Testis (tissue), 5 donors: ENCODE measurements at places on chromosomes 13 and 19. TPM values are rescaled to one million over a fixed set of nuclear protein-coding genes. Genes with fewer than 3 reads are reported as not detected.

PRKCG gene
- total RNA-seq: 3.7 TPM

ZNF229 gene
- 5.8 TPM for total RNA-seq

- peak; percentile 70 for DNase-seq
These were observed 5.0 kb downstream of the MVB12A start for GRCh38 chr19:17424743-17425365.

GRCh38 chr19:15656467-15656866 is 15.8 kb downstream of the CYP4F3 start:
- no peak for DNase-seq

DNA sequence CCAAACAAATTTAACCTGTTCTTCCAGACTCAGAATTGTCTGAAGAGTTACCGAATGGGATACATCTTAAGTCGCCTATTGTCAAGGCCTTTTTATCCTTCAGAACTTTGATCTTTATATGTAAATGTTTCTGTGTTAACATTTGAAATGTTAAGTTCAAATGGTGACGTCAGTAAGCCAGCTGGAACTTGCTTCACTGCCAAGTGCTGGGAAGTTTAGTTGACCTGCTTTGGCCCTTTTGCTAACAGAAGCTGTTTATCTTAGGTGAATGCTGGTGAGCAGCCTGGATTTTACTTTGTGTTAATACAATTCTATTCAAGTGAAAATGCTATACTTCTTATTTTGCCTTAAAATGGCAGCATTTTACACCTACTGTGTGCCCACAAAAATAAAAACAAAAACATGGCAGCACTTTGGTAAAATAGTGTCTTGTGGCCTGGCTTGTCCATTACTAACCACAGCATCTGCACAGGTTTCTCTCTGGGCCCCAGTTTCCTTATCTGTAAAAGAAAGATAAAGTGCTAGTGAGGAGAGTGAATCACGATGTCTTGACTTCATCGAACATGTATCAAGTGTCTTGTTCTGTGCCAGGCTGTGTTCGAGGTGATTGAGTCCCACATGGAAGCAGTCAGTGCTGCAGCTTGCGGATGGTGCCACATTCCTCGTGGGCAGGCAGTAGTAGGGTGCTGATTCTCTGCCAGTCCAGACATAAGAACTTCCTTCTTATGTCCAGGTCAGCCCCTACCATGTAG is 2.2 kb downstream of the NAXD start:
- DNase-seq: peak; percentile 69

DNA sequence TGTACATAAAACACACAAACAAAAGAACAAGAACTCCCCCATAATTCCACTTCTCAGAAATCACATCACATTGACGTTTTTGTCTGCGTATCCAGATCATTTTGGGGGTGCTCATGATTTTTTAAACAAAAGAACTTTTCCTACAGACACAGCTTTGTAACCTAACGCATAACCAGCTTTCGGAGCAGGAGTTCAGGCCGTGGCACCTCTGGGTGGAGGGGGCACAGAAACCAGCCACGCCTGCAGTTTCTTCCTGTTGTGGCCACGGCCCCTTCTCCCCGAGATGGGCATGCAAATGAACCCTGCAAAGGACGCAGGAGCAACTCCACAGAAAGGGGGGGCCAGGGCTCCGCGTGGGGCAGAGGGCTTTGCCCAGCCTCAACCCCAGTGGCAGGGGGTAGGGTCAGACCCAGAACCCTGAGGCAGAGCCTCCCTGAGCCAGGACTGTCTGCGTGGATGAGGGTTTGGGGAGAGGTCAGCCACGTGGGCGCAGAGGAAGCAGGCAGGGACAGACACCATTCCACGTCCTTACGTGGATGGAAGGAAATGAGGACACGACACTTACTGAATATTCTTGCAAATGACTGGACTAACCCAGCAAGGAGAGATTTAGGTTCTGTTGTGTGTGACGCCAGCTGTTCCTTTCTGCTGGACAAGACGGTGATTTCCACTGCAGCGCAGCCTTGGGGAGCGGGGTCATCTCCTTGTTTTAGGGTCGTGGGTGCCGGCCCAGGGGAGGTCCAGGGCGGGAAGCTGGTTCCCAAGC is 64.4 kb downstream of the RASA3 start:
- DNase-seq: no peak
